ENCODE measurements at places on chromosomes 2 and 18.

GRCh38 chr2:86807468-86808275 lies 17.0 kb upstream of the CD8A start:
- peak; percentile 31 for DNase-seq

DNA sequence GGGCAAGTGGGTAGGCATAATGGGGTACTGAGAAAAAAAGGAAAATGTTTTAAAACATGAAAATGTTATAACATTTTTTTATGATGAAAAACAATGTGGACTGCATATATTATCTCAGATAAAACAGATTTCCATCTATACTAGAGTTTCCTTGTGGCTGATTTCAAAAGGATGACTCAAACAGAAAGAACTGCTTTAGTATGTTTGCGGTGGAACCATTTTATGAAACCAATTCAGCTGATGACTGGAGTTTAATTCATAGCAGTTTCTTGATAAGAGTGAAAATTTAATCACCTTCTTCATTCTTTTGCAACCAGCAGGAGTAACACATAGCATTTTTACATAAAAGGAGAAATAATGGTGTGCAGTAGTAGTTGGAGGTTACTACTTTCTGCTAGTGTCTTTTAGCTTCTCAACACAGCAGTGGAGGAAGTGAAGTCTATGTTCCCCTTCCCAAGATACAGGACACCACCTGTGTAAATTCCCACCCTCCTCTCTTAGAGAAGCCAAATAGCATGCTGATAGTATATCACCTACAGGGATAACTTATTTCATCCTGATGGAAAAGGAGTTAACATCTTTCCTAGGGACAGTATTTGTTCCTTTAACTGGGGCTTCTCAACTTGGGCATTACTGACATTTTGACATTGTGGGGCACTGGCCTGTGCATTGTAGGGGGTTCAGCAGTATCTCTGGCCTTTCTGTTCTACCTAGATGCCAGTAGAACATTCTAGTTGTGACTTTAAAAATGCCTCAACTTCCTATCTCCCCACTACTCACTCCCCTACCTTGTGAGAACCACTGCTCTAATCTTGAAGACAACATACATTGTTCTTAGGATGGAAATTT lies 29.9 kb downstream of the PELI1 start:
- DNase-seq: peak; percentile 83

GRCh38 chr18:37335409-37335736 lies 230.2 kb downstream of the CELF4 start:
- peak; percentile 25 for DNase-seq

DNA sequence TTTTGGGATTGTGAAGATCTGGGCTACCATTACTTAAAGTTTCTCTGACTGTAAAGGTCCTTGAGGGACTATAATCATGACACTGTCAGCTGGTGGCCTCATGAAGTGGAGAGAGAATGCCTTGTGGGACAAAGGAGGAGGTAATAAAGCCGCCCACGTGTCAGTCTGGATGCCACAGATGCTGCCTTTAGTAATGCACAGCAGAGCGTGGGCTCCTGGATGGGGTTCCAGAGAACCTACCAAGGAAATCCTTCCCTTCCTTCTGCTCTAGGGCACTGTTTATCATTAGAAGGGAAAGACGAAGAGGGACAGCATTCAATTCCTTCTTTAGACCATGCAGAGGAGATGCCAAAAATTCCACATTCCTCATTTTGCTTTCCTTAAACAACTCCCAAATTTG lies 63.5 kb downstream of the COL5A2 start:
- peak; percentile 35 for DNase-seq

GRCh38 chr2:174711206-174711605 lies 53.1 kb downstream of the CHRNA1 start:
- DNase-seq: peak; percentile 5

GRCh38 chr2:104885119-104885782 lies 31.3 kb downstream of the POU3F3 start:
- no peak for DNase-seq

DNA sequence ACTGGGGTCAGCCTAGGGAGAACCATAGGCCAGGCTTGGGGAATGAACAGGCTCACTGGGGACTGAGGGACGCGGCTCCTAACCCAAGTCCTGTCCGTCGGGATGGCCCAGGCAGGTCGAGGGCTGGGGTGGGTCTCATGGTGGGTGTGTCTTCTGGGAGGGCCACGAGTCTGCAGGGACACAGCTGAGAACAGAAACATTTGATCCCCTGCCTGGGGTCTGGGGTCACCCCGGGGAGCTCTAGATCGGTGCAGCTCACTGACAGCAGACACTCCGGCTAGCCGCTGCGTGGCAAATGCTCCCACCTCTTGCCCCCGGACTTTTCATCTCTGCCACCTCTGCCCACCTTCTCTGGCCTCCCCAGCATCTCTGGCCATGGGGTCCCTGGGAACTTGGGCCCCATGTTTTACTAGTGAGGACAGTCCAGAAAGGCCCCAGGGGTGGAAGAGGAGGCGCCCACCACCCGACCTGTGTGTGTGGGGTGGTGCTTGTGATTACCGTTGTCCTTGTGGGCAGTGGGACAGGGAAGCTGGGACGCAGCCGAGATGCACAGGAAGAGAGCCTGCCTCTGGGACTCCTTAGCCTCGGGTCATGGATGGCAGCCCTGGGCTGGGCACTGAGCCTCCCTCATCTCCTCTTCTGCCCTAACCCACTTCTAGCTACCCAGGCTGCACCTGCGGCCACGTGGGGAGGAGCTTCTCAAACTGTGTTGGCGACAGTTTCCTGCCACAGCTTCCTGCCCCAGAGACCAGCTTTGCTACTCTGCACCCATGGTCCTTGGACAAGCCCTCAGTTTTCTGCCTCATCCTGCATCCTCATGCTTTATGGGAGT lies 4.9 kb downstream of the ZAP70 start:
- no peak for DNase-seq

GRCh38 chr2:189142893-189143759 lies 36.4 kb downstream of the COL5A2 start:
- peak; percentile 30 for DNase-seq

Data from fibroblast of skin of right quadriceps (primary cell).